ENCODE measurements at places on chromosomes 11 and 22. TPM values are rescaled to one million over a fixed set of nuclear protein-coding genes. Genes with fewer than 3 reads are reported as not detected.
A peak's percentile ranks its signal among the peaks of the same experiment; 100 is the strongest.

ISX gene
- total RNA-seq = not detected

UBQLNL gene
- total RNA-seq = 3.4 TPM

PKDREJ gene
- total RNA-seq = 0.07 TPM

OR10A5 gene
- total RNA-seq = not detected

TREH gene
- total RNA-seq = not detected

TMEM45B gene
- 0.18 TPM for total RNA-seq

SLN gene
- total RNA-seq = 2.1 TPM

IL17REL gene
- total RNA-seq = not detected

GAS2L1 gene
- total RNA-seq = 17.3 TPM

VPS51 gene
- 620 TPM for total RNA-seq

MMP7 gene
- total RNA-seq = not detected

DNA sequence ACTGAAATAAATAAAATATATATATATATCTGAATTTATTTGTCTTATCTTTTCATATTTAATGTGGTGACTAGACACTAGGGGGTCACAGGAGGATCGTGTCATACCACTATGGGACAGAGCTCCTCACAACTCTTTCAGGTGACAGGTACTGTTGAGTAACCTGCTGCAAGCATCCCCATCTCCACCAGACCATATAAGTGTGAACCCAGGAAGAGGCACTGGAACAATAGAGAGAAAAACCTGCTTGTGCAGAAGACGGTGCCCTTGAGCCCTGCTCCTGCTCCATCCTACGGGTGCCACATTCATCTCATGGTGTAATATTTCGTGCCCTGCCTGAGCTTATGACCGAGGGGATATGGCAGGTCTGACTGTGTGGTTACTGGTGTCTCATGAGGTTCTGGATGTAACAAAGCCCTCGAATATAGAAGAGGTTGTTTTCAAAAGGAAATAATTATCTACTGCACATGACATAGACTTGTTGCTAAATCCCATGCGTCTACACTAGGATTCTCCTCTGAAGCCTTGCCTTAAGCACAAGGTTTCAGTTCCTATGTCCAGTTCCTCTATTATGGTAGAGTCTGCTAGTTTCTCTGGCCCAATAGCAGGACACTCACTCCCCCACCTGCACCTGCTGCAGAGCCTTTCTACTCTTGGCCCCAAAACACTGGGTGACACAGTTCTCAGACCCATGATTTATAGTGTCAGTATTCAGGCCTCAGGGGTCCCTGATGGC is 70.4 kb downstream of the GGTLC2 start:
- no peak overlapping the region for H3K4me3 ChIP-seq
- no peaks in the 10 kb centered on the region for H3K36me3 ChIP-seq
- H3K4me1 ChIP-seq = no peaks in the 10 kb centered on the region
- no peak overlapping the region for H3K27ac ChIP-seq
- DNase-seq = no peak

- H3K4me3 ChIP-seq = no peak overlapping the region
- no peaks in the 10 kb centered on the region for H3K27me3 ChIP-seq
- DNase-seq = no peak
- no peaks in the 10 kb centered on the region for H3K4me1 ChIP-seq
- H3K36me3 ChIP-seq = no peaks in the 10 kb centered on the region
Measured at GRCh38 chr11:46034041-46034440, 87.2 kb downstream of the PHF21A start.

DNA sequence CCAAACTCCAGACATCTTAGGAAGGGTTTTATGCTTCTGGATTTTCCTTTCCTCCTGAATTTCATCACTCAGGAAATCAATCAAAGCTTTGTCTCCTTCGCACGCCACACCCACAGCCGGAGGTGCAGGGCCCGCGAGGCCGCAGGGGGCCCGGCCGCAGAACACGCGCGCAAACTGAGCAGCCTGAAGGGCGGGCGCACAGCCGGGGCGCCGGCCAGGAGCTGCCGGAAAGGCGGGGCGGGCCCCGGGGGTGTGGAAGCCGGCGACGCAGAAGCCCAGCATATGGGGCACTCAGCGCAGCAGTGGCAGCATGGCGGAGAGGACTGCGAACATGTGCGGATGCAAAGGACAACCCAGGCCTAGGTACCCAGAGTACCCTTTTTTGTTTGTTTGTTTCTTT is 33.1 kb upstream of the SPTBN2 start:
- no peak overlapping the region for H3K4me3 ChIP-seq
- H3K27ac ChIP-seq = no peak overlapping the region
- no peaks in the 10 kb centered on the region for H3K36me3 ChIP-seq
- H3K4me1 ChIP-seq = no peaks in the 10 kb centered on the region

DNA sequence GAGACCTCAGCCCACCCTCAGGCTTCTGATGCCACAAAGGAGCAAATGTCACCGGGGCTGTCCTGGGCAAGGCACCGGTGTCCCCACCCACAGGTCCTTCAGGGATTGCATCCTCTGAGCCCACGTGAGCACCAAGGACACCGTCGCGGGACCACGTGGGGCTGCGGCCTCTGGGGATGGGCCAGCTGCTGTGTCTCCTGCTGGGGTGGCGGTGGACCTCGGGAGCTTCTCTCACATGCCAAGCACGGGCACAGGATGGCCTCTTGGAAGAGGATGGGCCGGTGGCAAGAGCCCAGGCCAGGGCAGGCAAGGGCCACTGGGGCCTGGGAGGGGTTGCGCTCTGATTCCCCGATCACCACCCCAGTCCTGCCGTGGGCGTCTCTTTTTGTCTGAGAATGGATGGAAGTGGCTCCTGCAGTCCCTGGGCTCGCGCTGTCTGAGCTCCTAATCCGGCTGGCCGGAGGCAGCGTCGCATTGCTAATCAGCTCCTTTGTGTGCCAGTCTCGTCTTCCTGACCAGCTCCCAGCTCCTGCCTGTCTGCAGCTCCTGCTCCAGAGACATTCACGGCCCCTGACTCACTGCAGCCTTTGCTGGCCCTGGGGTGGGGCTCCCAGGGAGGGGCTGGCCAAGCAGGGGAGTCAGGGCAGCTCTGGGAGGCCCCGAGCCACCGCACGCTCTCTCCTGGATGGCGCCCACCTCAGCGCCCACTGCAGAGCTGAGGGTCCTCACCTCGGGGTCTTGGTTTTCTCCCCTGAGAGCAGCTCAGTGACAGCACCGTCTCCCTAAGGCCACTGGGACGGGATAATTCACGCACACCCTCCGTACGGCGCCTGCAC is 146.7 kb downstream of the CTTN start:
- no peaks in the 10 kb centered on the region for H3K4me1 ChIP-seq
- H3K27ac ChIP-seq = no peak overlapping the region
- H3K27me3 ChIP-seq = no peaks in the 10 kb centered on the region
- DNase-seq = no peak

- no peaks in the 10 kb centered on the region for H3K27me3 ChIP-seq
- H3K27ac ChIP-seq = no peak overlapping the region
- DNase-seq = no peak
- H3K4me1 ChIP-seq = no peaks in the 10 kb centered on the region
- H3K36me3 ChIP-seq = no peaks in the 10 kb centered on the region
Measured at GRCh38 chr22:20486229-20486628, 9.4 kb downstream of the KLHL22 start.

- no peaks in the 10 kb centered on the region for H3K4me1 ChIP-seq
- H3K4me3 ChIP-seq = no peak overlapping the region
- H3K27me3 ChIP-seq = no peaks in the 10 kb centered on the region
- no peak overlapping the region for H3K27ac ChIP-seq
- DNase-seq = no peak
- no peaks in the 10 kb centered on the region for H3K36me3 ChIP-seq
Measured at GRCh38 chr11:8292351-8292750, 28.7 kb upstream of the LMO1 start.

DNA sequence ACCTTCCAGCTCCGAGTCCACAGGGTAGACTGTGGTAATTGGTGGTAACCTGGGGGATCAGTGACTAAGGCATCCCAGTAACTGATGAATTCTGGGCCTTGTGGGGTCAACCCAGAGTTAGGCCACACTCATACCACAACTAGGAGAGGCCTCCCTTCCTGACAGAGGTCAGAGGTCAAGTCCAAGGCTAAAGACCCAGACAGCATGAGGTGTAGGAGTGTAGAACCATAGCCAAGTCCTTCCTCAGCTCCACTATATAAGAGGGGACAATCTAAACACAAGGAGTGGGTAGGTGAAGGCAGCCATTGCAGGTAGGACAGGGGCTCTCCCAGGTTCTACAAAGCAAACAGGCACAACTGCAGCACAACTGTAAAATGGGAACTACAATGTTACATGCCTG is 4.6 kb downstream of the AP1B1 start:
- DNase-seq = no peak
- peaks cover 9% of the 10 kb centered on the region for H3K4me1 ChIP-seq
- H3K27ac ChIP-seq = no peak overlapping the region
- no peak overlapping the region for H3K4me3 ChIP-seq
- H3K36me3 ChIP-seq = no peaks in the 10 kb centered on the region

DNA sequence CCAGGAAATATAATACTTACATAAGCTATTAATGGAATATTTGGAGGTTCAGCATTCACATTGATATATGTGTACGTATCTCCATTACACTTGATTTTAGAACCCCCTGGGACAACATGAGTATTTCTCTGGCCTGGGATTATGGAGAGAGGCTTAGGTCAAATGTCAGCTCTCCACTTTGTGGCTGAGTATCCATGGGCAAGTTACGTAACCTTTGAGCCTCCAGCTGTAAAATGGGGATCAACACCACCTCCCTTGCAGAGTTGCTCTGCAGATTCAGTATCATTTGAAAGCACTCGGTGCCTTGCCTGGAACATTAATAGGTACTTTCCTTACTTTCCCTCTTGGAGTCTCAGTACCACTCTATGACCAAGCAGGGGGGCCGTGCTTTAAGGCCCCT is 33.2 kb downstream of the C22orf31 start:
- DNase-seq = no peak
- H3K4me3 ChIP-seq = no peak overlapping the region
- no peaks in the 10 kb centered on the region for H3K27me3 ChIP-seq
- H3K4me1 ChIP-seq = peaks cover 60% of the 10 kb centered on the region
- H3K27ac ChIP-seq = no peak overlapping the region

GRCh38 chr22:32811788-32812545 is 10.5 kb downstream of the TIMP3 start:
- no peak overlapping the region for H3K27ac ChIP-seq
- no peaks in the 10 kb centered on the region for H3K27me3 ChIP-seq
- H3K4me3 ChIP-seq = no peak overlapping the region
- no peak for DNase-seq
- no peaks in the 10 kb centered on the region for H3K36me3 ChIP-seq

- no peaks in the 10 kb centered on the region for H3K27me3 ChIP-seq
- no peak overlapping the region for H3K27ac ChIP-seq
- peak; percentile 88 for DNase-seq
- no peaks in the 10 kb centered on the region for H3K36me3 ChIP-seq
- H3K4me1 ChIP-seq = no peaks in the 10 kb centered on the region
Measured at GRCh38 chr22:44975427-44976262, 34.2 kb downstream of the PHF21B start.

GRCh38 chr11:63599211-63600122 is 14.8 kb downstream of the PLAAT3 start:
- no peaks in the 10 kb centered on the region for H3K36me3 ChIP-seq
- no peaks in the 10 kb centered on the region for H3K27me3 ChIP-seq
- peaks cover 5% of the 10 kb centered on the region for H3K4me1 ChIP-seq

DNA sequence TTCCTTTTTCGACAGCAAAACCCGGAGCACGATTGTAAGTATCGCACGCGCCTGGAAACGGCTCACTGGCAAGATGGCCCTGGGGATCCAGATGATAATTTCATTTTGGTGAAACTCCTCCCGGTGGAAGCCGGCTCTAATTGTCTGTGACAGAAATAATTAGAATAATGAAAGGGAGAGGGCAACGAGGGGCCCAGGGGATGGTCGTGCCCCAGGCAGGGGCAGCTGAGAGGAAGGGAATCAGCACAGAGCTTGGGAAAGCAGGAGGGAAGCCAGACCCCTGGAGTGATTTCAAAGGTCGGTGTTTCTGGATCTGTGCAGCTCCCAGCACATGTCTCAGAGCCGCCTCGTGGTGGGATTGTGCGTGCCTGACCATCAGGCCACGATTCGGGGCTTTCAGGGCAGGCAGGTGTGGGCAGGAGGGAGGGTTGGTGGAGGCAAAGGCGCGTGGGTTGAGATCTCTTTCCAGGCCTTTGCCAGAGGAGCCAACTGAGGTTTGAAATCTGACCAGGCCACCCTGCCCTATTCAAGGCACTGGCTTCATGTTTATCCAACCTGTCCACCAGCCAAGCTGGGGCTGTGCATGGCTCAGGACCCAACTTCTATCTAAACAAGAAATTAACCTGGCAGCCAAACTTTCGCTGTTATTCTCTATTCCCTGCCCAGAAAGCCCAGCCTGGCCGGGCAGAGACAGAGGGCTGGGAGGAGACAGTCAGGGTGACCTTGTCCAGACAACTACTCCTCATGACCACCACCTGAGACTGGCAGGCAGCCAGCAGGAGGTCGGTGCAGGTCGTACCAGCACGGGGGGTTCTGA is 27.8 kb downstream of the ANO1 start:
- no peak overlapping the region for H3K4me3 ChIP-seq
- H3K27ac ChIP-seq = no peak overlapping the region
- no peaks in the 10 kb centered on the region for H3K4me1 ChIP-seq
- H3K36me3 ChIP-seq = no peaks in the 10 kb centered on the region

All from cardiac muscle cell (in vitro differentiated cells and primary cell).